ENCODE measurements at places on chromosomes 12 and 14.

DNA sequence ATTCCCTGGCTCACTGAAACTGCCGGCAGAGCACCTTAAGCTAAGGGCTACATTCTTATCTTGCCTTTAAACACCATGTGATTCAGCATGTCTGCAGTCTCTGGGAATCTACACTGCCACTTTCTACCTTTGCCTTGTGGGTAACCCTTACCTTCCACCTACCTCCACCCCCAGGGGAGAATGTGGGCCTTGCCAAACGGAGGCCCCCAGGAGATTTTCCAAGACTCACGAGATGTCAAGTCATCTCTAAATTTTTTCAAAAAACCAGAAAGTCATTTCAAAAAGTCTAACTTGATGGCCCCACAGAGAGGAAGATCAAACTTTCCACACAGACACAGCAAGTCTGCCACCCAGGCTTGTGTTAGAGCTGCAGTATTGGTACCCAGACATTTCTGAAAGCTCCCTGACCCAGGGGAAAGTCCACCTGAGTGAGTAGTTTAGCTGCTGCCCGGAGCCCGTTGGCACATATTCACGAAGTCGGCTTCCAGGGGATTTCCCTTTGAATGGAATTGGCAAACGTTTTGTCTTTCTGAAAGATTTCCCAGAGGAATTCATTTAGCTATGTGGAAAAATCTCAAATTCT is 4.7 kb upstream of the PSMA6 start:
- DNase-seq, result no peak

DNA sequence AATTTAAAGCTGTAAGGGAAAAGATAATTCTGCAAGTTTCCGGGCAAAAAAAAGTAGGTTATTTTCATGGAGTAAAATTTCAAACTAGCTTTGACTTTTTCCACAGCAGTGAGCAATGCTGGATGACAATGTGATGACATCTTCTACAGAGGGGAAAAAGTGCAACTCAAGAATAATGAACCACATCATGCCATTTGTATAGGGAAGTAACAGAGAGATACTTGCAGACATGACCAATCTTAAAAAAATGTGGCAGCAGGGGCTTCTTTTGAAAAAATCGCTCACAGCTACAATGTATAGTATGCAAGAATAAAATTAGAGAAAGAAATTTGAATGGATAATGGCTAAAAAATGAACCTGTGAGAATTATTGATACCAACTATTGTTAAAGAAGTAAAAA is 115.5 kb downstream of the DHRS2 start:
- no peak for DNase-seq

- DNase-seq, result no peak
These were observed 160.9 kb upstream of the EEA1 start for GRCh38 chr12:93089805-93090569.

GRCh38 chr12:88615490-88615889 is 35.2 kb upstream of the KITLG start:
- DNase-seq, result no peak

- no peak for DNase-seq
These were observed 47.3 kb downstream of the PTPN11 start for GRCh38 chr12:112466011-112466422.

DNA sequence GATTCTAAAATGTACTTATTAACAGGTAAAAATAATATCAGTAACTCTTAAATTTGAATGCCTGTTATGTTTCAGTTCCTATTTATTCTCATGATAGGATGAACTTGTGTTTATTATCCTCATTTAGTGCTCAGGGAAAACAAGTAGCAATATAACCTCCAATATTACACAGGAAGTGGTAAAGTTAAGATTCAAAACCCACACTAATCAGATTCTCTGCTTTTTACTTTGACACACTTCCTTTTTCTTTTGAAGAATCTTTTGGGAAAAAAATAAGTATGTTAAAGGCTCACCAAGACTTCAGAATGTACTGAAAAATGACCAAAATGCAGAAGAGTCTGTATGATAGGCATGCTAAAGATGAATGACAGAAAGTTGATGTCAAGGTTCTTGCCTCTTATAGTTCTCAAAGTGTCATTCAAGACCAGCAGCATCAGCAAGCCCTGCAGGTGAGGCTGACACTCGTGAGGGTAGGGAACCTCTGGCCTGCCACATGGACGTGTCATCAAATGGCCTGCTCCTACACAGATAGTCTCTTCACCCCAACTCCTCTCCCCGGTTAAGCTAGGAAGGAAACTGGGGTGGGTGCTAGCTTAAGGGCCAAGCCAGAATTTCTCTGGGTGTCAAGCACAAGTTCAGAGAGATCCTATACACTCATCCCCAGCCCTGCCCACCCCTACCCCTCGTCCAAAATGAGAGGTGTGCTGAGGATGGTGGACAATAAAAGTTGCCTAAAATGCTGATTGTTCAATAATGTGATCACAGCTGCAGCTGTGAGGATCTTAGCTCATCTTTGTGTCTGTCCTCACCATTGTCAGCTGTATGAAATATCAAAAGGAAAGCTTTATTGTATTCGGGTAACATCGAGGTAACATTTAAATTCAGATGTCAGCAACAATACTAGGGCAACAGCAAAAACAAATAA is 6.3 kb downstream of the TBPL2 start:
- DNase-seq, result no peak

DNA sequence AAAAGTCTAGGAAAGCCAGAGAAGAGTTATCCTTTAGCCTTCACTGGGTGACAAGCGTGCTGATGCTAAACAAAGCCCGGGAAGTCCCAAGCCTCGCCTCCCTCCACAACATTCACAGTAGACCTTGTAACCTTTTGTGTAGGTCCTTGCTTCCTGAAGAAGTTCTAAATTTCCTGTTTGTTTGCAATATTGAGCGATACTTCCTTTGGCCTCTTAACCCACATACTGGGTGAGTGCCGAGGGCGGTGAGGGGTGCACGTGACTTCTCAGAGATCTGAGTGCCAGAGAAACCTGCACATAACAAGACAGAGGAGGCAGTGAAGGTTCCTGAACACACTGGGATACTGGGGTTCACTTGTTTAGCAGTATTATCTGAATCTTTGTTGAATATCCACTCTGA is 134.3 kb downstream of the PLXNC1 start:
- no peak for DNase-seq

DNA sequence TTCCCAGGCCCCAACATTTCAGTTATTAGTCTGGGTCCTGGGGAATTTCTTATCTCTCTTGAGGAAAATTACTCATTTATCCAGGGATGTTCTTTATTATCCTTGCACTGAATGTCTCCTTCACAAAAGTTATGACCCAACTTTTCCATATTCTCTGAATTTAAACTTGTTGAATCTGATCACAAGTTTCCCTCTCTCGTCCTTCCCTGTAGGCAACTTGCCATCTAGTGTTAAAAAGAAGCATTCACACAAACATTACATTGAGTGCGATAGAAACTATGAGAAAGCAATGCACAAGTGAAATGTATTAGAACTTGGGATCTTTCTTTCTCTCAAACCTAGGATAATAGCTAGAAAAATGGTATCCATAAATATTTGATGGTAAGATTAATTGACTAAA is 608.4 kb downstream of the FSCB start:
- no peak for DNase-seq

DNA sequence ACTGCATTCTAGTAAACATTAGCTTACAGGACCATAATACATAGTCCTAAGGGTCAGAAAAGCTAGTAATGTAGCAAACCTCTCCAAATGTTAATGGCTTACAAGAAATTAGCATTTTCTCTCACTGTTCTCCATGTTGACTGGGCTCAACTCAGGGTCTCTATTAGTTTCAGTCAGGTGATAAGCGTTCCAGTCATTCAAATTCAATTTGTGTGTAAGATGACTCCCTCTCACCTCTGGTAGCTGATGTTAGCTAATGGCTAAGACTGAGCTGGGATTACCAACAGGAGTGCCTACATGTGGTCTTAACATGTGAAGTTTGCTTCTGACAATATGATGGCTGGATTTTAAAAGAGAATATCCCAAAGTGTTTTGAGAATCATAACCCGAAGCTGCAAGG is 630.5 kb upstream of the USP15 start:
- no peak for DNase-seq

DNA sequence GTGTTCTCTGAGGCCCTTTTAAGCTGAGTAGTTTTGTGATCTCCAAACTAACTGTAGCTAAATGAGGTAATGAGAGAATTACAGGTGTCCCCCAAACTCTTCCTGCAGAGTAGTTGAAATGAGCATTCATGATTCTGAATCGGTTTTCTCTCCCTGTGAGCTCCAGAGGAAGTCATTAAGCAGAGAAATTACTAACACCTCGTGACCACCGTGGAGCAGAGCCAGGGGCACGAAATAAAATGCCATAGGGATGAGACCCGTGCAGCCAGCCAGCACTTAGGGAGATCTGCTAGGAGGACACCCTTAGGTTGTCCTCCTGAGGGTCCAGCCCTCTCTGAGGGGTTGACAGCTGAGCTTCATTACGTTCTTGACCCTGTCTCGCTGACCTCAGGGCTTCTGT is 79.5 kb downstream of the SLC25A47 start:
- DNase-seq, result no peak
